ENCODE measurements at places on chromosomes 2 and 18. TPM values are rescaled to one million over a fixed set of nuclear protein-coding genes. Genes with fewer than 3 reads are reported as not detected.
A peak's percentile ranks its signal among the peaks of the same experiment; 100 is the strongest.

Gene PROM2
- total RNA-seq: 1.5 TPM

Gene CNOT9
- 28.2 TPM for total RNA-seq

DNA sequence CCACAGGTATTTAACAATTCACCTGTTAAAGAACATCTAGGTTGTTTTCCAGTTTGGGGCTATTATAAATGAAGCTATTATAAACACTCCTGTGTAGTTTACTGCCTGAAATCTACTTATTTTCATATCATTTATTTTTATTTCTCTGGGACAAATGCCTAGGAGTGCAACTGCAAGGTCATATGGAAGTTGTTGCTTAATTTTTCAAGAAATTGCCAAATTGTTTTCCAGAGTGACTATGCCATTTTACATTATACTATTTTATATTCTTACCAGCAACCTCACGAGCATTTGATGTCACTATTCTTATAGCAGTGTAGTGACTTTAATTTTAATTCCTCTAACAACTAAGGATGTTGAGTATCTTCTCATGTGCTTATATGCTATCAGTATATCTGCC is 298.4 kb downstream of the EXOC6B start:
- DNase-seq: no peak

DNA sequence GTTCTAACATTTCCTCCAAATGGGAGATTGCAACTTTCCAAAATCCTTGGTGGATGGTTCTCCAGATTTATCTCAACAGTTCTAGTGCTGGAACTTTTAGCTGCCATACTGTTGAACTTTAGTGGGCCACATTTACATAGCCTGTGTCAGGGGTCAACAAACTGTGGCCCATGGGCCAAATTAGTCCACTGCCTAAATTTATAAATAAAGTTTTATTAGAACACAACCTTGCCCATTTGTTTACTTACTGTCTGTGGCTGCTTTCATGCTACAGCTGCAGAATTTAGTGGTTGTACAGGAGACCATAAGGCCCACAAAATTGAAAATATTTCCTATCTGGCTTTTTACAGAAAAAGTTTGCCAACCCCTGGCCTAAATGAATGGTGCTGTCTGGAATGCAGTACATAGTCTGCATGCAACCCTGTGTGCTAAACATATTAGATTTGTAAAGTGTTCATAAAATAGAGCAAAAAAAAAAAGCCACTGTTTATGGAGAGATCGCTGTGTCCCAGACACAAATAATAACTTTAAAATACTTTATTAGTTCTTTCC is 30.3 kb downstream of the MGAT5 start:
- no peak for DNase-seq

GRCh38 chr2:228927028-228928010 is 343.8 kb downstream of the PID1 start:
- no peak for DNase-seq

Gene GAL3ST2
- total RNA-seq: not detected

GRCh38 chr2:68448671-68449653 is 18.1 kb downstream of the FBXO48 start:
- DNase-seq: no peak

Gene OTOS
- not detected for total RNA-seq

GRCh38 chr2:73972846-73973245 is 11.9 kb upstream of the TET3 start:
- no peak for DNase-seq

DNA sequence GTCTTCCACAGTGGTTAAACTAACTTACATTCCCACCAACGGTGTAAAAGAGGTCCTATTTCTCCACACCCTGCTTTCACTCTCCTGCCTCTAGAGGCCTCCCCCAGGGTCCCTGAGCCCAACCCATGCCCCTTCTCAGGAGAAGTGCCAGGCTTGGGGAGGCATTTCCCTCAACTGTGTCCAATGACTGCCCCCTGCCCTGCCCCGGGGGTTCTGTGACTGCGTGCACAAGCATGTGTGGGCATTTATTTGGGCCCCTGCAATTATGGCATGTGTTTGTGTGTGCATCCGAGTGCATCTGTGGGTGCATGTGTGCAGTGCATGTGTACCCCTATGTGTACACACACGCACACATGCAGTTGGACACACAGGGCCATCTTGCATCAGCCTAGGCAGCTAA is 57.3 kb downstream of the INHBB start:
- no peak for DNase-seq

DNA sequence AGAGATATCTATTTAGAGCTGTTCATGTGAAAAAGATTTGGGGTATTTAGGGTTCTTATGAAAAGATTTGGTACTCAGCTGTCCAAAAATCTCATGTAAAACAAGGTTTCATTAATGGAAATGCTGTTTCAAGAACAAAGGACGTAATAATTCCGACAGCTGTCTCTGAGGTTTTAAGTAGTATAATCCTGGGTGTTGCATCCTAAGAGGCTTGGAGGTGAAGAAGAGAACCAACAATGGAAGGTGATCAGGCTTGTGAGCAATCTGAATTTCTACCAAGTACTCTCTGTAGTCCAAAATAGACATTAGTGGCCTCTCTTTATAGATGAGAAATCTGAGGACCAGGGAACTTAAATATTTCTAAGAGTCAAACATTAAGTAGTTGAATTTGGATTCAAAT is 205.1 kb downstream of the BABAM2 start:
- no peak for DNase-seq

DNA sequence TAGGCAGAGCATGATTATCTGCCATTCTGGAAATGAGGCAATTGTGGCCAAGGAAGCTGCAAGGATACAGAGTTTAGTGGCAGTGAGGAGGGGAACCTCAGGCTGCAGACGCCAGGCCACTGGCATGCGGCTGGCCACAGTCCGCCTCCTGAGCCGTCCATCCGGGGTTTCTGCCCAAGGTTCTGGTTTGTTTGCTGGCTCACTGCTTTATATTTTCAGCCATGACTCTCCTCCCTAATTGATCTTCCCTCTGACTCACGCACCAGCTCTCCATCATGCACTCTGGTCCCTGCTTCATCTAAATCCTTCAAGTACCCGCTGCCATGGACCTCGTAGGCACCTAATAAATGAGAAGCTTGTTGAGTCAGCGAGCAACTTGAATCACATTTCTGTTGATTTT is 107.8 kb upstream of the REV1 start:
- DNase-seq: no peak

Gene GPBAR1
- total RNA-seq: 1.3 TPM

- DNase-seq: no peak
These were observed 45.0 kb downstream of the MTA3 start for GRCh38 chr2:42613281-42614064.

Gene COL4A4
- total RNA-seq: 3.9 TPM

DNA sequence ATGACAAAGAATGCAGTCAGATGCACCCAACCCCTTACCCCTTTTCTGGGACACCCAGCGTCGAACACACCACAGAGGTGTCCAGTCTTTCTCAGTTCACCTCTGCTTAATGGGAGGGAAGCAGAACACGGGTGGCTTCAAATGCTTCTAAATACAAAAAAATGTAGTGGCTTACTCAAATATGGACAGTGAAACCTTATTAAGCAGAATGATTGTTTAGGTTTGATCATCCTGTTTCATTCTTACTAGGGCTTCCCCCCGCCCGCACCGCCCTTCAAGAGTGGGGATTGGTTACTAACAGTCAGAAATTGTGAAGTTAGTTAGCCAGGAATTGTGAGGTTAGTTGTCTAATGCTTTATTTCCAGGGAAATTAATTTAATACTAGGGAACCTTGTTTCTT is 21.6 kb downstream of the ATG16L1 start:
- DNase-seq: no peak

DNA sequence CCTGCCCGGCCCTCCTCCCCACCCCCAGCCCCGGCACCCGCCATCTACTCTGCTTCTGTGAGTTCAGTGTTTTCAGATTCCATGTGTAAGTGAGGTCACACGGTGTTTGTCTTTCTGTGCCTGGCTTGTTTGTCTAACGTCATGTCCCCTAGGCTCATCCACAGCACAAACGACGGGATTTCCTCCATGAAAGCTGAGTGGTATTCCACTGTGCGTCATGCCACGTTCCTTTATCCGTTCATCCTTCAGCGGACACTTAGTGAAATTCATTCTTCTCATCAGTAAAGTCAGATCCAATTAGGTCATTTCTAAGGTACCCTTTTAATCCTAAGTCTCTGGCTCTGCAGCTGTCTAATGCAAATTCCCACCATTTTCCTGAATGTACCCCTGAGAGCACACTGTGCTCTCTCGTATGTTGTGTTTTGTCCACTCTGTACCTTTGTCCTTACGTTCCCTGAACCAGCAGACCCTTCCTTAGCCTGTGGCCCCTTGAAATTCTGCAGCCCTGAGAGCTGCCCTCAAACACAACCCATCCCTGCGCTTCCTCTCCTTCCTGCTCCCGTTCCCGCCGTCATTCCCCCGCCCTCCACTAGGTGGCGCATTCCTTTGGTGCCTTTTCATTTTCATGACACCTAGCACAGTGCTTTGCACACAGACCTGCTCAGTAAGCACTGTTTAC is 44.1 kb downstream of the TRAPPC12 start:
- DNase-seq: peak; percentile 57

GRCh38 chr2:10406016-10406415 is 42.1 kb downstream of the ODC1 start:
- DNase-seq: no peak

GRCh38 chr2:27647289-27647688 is 16.1 kb downstream of the SUPT7L start:
- DNase-seq: no peak

Gene VWC2L
- total RNA-seq: not detected

Gene TM4SF20
- not detected for total RNA-seq

Gene TXNDC2
- total RNA-seq: not detected

- no peak for DNase-seq
These were observed 66.3 kb upstream of the GATA6 start for GRCh38 chr18:22102953-22103646.

Gene PROKR1
- not detected for total RNA-seq

DNA sequence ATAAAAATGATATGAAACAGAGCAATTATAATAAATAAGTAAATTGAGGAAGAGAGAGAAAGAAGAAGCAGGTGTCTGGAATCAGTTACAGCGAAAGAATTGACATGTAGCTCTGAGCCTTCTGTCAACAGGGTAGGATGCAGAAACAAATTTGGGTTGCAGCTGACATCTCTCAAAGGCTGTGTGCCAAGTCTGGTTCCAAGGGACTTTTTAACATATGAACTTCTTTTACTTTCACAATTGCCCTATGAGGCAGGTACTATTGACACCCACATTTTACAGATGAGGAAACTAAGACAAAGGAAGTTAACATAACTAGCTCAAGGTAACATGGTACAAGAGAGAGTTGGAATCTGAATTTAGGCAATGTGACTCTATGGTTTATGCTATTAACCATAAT is 260.0 kb downstream of the ASXL3 start:
- DNase-seq: no peak

Gene SPR
- 46.0 TPM for total RNA-seq

- DNase-seq: no peak
These were observed 58.4 kb downstream of the KCTD18 start for GRCh38 chr2:200451511-200451910.

Gene SLC16A14
- 3.5 TPM for total RNA-seq

Data from heart right ventricle (tissue), 16 donors.